ENCODE measurements at places on chromosomes 13 and 19. TPM values are rescaled to one million over a fixed set of nuclear protein-coding genes. Genes with fewer than 3 reads are reported as not detected.
A peak's percentile ranks its signal among the peaks of the same experiment; 100 is the strongest.

SCAF1 gene
- 48.1 TPM for total RNA-seq

GRCh38 chr19:6065685-6066374, 44.5 kb downstream of the RFX2 start:
- peaks cover 17% of the 10 kb centered on the region for H3K27me3 ChIP-seq
- no peak overlapping the region for H3K4me3 ChIP-seq
- peak; percentile 17 for DNase-seq
- H3K36me3 ChIP-seq: no peaks in the 10 kb centered on the region
- H3K4me1 ChIP-seq: peaks cover 34% of the 10 kb centered on the region

FCAR gene
- not detected for total RNA-seq

DNA sequence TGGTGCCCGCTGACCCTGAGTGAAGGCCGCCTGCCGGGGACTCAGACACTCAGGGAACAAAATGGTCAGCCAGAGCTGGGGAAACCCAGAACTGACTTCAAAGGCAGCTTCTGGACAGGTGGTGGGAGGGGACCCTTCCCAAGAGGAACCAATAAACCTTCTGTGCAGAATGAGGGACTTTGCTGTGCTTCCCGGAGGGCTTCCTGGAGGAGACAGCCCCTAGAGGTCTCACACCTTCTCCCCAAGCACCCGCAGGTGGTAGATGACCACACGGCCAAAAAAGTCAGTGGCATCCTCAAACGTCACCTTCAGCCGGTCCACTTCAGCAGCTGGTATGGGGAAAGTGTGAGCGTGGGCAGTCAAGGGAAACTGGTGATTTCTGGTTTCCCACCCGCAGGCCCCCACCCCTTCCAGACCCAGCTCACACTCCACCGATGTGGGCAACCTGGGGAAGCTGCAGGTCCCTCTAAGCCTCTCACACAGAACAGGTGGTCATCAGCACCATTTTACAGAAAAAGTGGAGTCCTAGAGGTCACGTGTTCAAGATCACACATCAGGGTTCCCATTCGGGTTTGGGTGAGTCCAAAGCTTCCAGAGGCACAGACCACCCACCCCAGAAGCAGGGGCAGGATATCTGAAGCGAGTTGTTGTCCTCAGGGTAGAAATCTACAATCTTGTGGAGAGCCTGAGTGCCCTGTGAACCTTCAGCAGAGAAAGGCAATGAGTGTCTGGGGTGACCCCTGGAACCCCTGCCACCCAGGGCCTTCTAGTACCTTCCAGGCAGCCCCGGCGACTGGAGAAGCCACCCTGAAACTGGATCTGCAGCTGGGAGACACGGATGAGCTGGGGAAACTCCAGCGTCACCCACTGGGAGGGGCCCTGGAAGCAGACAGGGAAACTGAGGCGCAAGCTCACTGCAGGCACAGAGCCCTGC, 1.2 kb downstream of the NR2C2AP start:
- peak overlapping the region; percentile 94 for H3K27ac ChIP-seq
- H3K36me3 ChIP-seq: peaks cover 29% of the 10 kb centered on the region
- no peak for DNase-seq
- peak overlapping the region; percentile 96 for H3K4me3 ChIP-seq
- H3K4me1 ChIP-seq: peaks cover 36% of the 10 kb centered on the region
- H3K27me3 ChIP-seq: no peaks in the 10 kb centered on the region

PNMA8B gene
- total RNA-seq: 0.07 TPM

- no peaks in the 10 kb centered on the region for H3K27me3 ChIP-seq
- H3K27ac ChIP-seq: no peak overlapping the region
- no peaks in the 10 kb centered on the region for H3K36me3 ChIP-seq
- H3K4me3 ChIP-seq: no peak overlapping the region
Measured at GRCh38 chr13:44757671-44758070, 181.5 kb upstream of the TSC22D1 start.

DNA sequence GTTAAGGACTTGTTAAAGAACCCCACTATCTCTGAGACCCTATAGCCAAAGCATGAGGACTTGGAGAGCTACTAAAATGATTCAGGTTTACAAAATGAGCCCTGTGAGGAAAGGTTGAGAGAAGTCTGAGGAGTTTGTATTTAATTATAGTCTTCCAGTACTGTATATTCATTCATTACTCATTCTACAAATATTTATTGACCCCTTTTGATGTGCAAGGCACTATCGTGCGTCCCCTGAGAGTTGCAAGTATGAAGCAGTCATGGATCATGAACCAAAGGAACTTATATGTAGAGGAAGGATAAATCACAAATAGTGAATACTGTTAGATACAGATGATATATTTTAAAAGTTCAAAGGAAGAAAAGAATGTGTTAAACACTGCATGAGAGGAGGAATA, 84.4 kb downstream of the DNAJC15 start:
- peaks cover 12% of the 10 kb centered on the region for H3K36me3 ChIP-seq
- H3K4me3 ChIP-seq: no peak overlapping the region
- H3K4me1 ChIP-seq: no peaks in the 10 kb centered on the region
- H3K27ac ChIP-seq: no peak overlapping the region
- no peak for DNase-seq

FBXW9 gene
- total RNA-seq: 5.3 TPM

GRCh38 chr19:53730391-53730790, 93.7 kb downstream of the NLRP12 start:
- no peaks in the 10 kb centered on the region for H3K4me1 ChIP-seq
- no peaks in the 10 kb centered on the region for H3K36me3 ChIP-seq
- no peaks in the 10 kb centered on the region for H3K27me3 ChIP-seq

DNA sequence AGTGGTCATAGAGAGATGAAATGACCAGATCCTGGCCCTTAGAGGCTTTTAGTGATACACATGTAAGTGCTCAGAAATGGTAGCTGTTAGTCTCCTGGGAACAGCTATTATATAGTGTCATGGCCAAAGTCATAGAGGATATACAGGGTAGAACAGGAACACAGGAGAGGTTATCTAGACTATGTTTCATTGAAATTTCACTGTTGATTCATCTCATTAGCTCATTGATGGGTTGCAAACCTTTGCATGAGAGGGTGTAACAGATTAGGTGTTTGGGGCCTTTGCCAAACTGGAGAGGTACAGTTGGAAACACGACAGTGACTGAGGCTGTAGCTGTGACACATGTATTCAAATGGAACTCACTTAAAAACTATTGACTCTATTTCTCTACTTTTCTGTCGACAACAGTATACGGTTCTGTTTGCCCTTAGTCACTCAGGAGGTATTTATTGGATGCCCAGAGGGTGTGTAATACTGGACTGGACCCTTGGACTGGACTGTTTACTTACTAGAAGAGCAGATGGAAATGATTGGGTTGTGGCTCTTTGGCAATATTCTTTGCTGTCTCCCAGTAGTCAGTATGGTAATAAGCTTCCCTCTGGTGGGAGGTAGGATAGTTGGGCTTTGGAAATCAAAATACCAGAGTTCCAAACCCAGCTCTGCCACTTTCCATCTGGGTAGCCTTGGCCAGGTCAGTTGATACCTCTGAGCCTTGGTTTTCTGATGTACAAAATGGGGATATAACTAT, 29.8 kb downstream of the ARHGAP35 start:
- no peaks in the 10 kb centered on the region for H3K36me3 ChIP-seq
- H3K27me3 ChIP-seq: no peaks in the 10 kb centered on the region
- no peak for DNase-seq

DNA sequence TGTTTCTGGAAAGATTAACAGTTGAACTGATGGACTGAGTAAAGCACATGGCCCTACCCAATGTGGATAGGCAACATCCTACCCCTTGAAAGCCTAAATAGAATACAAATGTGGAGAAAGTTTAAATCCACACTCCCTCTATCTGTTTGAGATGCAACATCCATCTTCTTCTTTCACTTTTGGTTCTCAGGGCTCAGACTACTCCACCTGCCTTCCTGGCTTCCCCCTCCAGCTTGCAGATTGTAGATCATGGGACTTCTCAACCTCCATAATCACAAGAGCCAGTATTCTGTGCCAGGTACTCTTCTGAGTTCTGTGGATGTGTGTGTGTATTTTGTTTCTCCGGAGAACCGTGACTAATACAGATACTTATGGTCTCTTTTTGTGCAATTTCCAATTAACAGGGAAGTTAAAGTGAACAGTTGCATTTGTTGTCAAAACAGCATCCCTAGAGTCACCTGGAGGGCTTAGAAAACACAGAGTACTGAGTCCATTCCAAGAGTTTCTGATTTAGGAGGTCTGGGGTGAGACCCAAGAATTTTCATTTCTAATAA, 590.3 kb upstream of the MIR17HG start:
- no peaks in the 10 kb centered on the region for H3K27me3 ChIP-seq
- no peaks in the 10 kb centered on the region for H3K36me3 ChIP-seq
- H3K4me3 ChIP-seq: no peak overlapping the region
- H3K27ac ChIP-seq: no peak overlapping the region

ATP4B gene
- total RNA-seq: not detected

DNA sequence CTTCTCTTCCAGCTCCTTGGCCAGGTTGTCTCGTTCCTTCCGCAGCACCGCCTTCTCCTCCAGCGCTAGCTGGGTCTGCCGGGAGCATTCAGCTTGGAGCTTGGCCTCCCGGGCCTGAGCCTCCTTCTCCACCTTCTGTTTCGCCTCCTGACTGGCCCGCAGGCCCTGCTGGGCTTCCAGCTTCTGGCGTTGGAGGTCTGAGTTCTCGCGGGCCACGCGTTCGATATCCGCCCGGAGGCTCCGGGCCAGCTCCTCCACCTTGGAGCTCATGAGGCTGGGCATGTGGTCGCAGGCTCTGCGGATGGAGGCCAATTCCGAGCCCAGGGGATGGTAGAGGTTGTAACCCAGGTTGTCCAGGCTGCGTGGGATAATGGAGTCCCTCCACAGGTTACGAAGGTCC, 11.8 kb downstream of the PLVAP start:
- no peak for DNase-seq
- no peak overlapping the region for H3K27ac ChIP-seq
- no peaks in the 10 kb centered on the region for H3K36me3 ChIP-seq
- H3K4me3 ChIP-seq: no peak overlapping the region

TMEM38A gene
- total RNA-seq: 1.7 TPM

DNA sequence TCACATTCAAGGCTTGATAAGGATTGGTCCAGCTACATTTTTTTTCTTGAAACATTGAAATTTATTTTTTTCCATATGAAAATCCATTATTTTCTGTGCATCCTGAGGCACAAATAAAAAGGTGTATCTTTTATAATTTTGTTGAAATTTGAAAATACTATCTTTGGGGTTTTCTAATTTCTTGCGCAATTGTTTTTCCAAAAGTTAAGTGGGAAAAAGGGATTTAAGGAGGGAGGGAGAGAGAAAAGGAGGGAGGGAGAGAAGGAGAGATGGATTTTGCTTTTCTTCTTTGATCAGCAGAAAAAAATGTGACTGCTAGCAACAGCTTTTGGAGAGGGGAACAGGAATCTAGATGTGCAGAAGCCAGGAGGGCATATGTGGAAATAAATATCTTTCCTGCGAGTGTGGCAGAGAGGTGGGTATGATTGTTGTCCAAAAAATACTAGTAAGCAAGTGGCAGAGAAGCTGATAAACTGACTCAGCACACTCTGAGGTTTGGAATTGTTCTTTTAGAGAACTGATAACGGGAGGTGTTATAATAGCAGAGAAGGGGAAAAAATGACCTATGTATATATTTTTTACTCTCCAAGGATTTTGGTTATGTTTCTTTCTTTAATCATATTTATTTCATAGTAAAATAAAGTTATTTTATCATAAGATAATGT, 61.2 kb upstream of the EDNRB start:
- H3K4me3 ChIP-seq: no peak overlapping the region
- H3K4me1 ChIP-seq: no peaks in the 10 kb centered on the region
- no peak overlapping the region for H3K27ac ChIP-seq
- H3K27me3 ChIP-seq: no peaks in the 10 kb centered on the region

RAB20 gene
- total RNA-seq: 4.1 TPM

SHISA2 gene
- 0.32 TPM for total RNA-seq

GRCh38 chr13:20566468-20566897, 474 bp upstream of the IFT88 start:
- DNase-seq: no peak
- no peaks in the 10 kb centered on the region for H3K27me3 ChIP-seq
- H3K36me3 ChIP-seq: peaks cover 14% of the 10 kb centered on the region
- peaks cover 21% of the 10 kb centered on the region for H3K4me1 ChIP-seq

DNA sequence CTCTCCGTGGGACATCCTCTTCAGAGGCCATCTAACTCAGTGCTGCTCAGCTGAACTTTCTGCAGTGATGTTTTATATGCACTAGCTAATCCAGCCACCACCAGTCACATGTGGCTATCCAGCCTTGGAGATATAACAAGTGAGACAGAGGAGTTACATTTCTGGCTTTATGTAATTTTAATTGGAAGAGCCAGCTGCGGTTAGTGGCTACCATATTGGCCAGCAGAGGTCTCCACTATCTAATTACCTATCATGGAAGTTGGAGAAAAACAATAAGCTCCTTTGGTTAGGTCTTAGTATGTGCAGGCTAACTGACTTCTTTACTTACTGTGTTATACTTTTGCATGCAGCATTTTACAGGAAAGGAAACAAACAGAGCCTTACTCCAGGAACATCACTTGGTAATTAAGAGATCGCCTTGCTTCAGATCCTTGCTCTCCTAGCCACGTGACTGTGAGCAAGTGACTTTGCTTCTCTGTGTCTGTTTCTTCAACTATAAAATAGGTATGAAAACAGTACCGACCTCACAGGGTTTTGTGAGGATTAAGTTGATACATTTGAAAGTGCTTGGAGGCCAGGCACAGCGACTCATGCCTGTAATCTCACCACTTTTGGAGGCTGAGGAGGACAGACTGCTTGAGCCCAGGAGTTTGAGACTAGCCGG, 1.6 kb upstream of the KLK10 start:
- H3K27ac ChIP-seq: no peak overlapping the region
- peaks cover 18% of the 10 kb centered on the region for H3K4me1 ChIP-seq
- peak; percentile 25 for DNase-seq
- peaks cover 47% of the 10 kb centered on the region for H3K27me3 ChIP-seq
- H3K4me3 ChIP-seq: no peak overlapping the region

DNA sequence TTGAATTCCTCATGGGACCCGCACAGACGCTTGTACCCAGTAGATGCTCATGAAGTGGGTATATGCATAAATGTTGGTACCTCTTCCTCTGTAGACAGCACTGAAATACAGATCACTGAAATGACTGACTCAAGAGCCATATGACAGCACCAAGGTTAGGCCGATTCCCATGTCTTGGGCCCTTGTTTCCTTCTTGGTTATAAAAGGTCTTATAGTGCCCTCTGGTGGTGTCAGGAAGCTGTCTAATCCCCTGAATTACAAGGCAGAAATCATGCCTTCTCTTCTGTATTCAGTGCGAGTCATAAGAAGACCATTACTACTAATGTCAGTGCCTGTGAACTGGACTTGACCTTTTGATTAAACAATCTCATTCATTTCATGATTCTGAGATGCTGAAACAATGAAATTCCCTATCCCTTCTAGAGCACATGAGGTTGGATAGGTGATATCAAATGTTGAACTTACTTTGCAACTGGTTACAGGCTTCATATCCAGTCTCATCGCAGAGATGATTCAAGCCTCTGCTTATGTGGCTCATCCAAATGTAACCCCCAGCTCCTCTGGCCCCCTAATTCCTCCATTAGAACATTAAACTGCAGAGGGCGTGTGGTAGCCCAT, 59.7 kb downstream of the SPATA13 start:
- H3K27me3 ChIP-seq: no peaks in the 10 kb centered on the region
- H3K4me3 ChIP-seq: no peak overlapping the region
- peak; percentile 77 for DNase-seq
- H3K27ac ChIP-seq: no peak overlapping the region
- peaks cover 47% of the 10 kb centered on the region for H3K4me1 ChIP-seq

GRCh38 chr19:17673937-17674799, 14.0 kb downstream of the UNC13A start:
- H3K4me1 ChIP-seq: no peaks in the 10 kb centered on the region
- DNase-seq: no peak
- H3K27me3 ChIP-seq: peaks cover 17% of the 10 kb centered on the region
- H3K36me3 ChIP-seq: no peaks in the 10 kb centered on the region
- H3K4me3 ChIP-seq: no peak overlapping the region

Data from activated CD4-positive, alpha-beta T cell treated with anti-CD3 and anti-CD28 coated beads, Interleukin-2, amount 10 ng/mL, durations not matched to agents 7 days and 5 days (primary cell).